ENCODE measurements at places on chromosomes 2 and 18. TPM values are rescaled to one million over a fixed set of nuclear protein-coding genes. Genes with fewer than 3 reads are reported as not detected.
A peak's percentile ranks its signal among the peaks of the same experiment; 100 is the strongest.

DNA sequence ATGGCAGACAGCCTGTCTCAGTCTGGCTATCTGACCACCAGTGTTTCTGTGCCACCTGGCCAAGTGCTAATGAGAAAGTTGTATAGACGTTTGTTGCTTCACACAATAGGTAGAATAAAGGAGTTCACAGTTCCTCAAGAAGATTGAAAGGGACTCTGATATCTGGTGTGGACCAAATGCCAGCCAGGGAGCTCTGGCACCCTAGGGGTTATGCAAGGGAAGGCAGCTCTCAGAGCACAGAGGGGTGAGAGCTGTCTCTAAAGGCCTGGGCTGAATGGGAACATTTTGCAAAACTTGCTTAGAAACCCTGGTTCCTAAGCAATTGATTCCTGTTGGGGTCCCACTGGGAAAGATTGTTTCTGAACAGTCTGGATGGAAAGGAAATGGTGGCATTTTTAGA, 553.8 kb downstream of the EPHA4 start:
- no peak for DNase-seq

GRCh38 chr2:65231892-65232477, 4.4 kb downstream of the ACTR2 start:
- peak; percentile 52 for DNase-seq

DNA sequence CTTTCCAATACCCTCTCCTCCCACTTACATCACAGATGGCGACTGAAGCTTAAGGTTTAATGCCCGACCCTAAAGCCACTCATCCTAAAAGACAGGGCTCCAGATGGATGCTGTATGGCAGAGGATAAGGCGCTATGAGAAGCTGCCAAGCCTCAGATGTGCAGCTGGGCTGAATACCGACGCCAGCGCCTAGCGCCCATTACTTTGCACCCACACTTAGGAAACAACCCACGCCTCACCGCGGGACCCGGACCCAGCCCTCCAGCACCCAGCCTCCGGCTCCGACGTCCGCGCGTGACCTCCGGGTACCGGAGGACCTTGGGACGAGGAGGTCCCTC, 335 bp downstream of the TRAK2 start:
- no peak for DNase-seq

Gene TEKT4
- total RNA-seq: not detected

Gene PELI1
- total RNA-seq: 1.7 TPM
